Stimulated activated CD4-positive, alpha-beta T cell treated with anti-CD3 and anti-CD28 coated beads, TNF-alpha, amount 100 ng/mL, for 48 hours (primary cell): ENCODE measurements at places on chromosomes 7 and 10.

DNA sequence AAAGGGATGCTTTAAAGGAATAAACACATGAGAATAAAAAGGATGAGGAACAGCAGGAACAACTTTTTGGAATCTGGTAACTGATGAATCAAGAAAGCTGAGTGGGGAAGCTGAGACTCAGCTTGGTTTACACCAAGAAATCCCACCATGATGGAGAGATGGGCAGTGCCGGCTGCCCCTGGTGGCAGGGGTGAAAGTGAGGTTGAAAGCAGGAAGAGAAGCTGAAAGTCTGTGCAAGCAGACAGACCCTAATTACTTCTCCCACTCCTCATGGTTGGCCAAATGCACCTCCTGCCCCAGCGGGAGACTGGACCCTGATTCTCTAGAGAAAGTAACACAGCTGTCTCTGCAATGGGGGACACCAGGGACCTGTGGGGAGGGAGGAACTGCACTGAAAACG lies 57.6 kb upstream of the NANOS1 start:
- DNase-seq, result no peak

- no peak for DNase-seq
Measured at GRCh38 chr10:75469006-75469616, 37.7 kb downstream of the LRMDA start.

- no peak for DNase-seq
Measured at GRCh38 chr7:108596560-108596959, 26.9 kb downstream of the DNAJB9 start.

DNA sequence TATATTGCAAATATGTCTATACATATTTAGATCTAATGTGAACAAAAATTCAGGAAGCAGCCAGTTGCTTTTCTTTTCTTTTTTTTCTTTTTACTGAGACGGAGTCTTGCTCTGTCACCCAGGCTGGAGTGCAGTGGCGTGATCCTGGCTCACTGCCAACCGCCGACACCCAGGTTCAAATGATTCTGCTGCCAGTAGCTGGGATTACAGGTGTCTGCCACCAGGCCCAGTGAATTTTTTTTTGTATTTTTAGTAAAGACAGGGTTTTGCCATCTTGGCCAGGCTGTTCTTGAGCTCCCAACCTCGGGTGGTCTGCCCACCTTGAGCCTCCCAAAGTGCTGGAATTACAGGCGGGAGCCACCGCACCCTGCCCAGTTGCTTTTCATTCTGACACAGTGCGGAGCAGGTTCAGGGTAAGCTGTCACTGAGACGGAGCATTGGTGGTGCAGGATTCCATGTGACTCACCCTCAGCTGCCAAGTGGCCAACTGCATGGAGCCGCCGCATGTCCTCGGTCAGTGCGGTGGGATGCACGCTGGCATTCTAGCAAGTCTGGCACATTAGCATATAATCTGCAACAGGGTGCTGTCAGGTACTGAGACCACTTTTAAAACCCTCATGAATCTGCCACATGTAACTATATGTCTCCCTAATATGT lies 362.7 kb downstream of the DNAJB6 start:
- DNase-seq, result no peak

- DNase-seq, result no peak
Measured at GRCh38 chr10:51937308-51938140, 238.1 kb upstream of the CSTF2T start.

- DNase-seq, result no peak
Measured at GRCh38 chr7:128910569-128910945, at the start of gene KCP. Gene KCP (minus strand): TSS chr7:128910709. CDS start chr7:128910676, 33 bp downstream.

DNA sequence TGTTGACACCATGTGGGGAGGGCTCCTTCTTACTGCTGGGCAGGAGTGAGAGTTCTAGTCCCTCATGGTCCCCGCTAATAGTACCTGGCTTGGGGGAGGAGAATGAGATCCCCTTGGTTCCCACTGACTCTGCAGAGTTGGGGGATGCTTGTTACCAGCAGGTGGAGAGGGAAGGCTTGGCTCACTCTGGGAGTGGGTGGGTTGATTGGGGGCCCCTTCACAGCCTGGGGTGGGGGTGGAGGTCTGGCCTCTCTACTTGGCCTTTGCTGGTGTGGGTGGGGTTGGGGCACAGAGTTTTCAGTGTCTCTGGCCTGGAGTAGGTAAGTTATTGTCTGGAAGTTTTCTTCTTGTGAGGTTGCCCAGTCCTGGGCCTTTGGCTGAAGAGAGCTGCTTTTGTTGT lies 31.9 kb downstream of the ADCY1 start:
- no peak for DNase-seq

GRCh38 chr7:70574970-70575799 lies 556.8 kb upstream of the GALNT17 start:
- no peak for DNase-seq

GRCh38 chr7:25954395-25954794 lies 197.6 kb upstream of the NFE2L3 start:
- DNase-seq, result no peak

GRCh38 chr10:59580026-59580863 lies 129.4 kb downstream of the SLC16A9 start:
- no peak for DNase-seq

GRCh38 chr7:28725045-28725642 lies 233.0 kb downstream of the TRIL start:
- no peak for DNase-seq

GRCh38 chr10:79047875-79048638 lies 20.7 kb upstream of the ZMIZ1 start:
- DNase-seq, result no peak

GRCh38 chr10:12349629-12350166 lies 351 bp downstream of the CAMK1D start:
- no peak for DNase-seq

DNA sequence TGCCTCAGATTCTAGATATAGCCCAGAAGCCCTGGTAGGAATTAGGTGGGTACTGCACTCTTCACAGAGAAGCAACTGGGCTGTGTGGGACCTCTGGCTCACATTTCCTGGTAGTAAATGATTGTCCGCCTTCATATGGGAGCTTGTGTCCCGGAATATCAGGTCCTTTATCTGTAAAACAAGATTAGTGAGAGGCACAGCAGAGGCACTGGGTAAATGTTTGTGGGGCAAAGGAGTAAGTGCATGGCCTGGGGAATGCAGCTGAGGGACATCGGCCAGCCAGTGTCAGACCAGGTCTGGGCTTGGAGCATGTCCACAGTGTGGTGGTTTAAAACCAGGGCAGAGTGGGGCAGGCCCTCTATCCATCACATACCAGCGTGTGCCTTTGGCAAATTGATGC lies 323.3 kb upstream of the ZMIZ1 start:
- DNase-seq, result no peak

DNA sequence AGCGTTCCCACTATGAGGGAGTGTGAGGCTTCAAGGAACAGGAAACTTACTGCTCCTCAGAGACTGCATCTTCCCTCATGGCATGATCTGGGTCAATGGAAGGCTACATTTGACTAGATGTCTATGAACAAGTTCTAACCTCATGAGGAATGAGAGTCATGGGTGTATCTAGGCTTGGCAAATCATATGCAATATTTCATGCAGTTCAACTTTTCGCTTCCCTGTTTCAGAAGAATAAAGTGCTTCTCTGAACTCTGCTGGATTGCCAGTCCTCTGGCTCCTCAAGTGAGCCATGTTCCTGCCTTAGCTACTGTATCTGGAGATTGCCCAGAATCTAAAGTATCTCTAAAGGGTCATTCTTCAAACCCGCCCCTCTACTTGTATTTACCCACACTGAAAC lies 54.3 kb upstream of the SEMA3A start:
- DNase-seq, result no peak
